ENCODE measurements at places on chromosomes 13 and 19.
A peak's percentile ranks its signal among the peaks of the same experiment; 100 is the strongest.

- no peak for DNase-seq
Observed at GRCh38 chr19:55692681-55693081, 17.7 kb downstream of the EPN1 start.

DNA sequence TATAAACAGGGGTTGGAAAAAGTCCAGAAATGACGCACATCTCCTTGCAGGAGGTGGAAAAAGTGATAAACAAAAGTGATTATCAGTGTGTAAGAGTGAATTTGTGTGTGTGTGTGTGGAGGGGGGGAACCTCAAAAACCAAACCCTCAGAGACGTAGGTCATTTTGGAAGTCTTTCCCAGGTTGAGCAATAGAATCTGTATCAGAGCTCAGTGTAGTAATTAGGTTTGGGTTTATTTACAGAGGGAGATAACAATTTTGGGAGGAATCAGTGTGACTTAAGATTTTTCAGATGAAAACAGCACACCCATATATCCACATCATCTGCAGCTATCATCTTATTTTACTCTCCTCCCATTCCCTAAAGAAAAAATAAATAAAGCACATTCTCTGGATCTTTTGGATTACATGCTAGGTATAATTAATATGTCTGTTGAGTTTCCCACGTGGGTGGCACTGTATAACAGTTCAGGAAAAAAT is 406.4 kb downstream of the FGF9 start:
- no peak for DNase-seq

DNA sequence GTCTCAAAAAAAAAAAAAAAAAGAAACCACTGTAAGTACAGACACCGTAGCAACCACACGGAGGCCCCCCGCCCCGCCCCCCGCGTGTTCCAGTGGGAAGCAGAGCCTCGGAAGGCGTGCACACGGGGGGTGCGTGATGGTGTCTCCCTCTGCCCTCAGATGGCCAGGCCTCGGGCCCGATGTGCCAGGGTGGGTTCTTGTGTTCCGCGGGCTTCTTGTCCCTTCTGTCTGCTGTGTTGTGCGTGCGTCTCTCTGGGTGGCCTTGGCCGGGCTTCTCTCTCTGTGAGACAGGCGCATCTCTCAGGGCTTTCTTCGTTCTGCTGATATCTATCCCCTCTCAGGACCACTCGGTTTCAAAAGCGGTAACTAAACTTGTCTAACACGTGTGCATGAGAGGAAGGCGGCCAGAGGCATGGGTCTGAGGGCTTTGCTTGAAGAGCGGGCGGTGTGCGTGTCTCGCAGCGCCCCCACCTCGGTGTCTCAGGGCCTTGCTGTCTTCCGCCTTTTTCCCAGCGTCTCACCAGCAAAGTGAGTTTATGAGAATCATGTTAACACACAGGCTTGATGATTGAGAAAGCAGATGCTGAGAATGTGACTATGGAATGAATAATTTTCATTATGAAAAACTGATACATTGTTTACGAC is 12.6 kb downstream of the ATP11A start:
- no peak for DNase-seq

GRCh38 chr13:23552171-23552570 is 18.0 kb upstream of the TNFRSF19 start:
- no peak for DNase-seq

DNA sequence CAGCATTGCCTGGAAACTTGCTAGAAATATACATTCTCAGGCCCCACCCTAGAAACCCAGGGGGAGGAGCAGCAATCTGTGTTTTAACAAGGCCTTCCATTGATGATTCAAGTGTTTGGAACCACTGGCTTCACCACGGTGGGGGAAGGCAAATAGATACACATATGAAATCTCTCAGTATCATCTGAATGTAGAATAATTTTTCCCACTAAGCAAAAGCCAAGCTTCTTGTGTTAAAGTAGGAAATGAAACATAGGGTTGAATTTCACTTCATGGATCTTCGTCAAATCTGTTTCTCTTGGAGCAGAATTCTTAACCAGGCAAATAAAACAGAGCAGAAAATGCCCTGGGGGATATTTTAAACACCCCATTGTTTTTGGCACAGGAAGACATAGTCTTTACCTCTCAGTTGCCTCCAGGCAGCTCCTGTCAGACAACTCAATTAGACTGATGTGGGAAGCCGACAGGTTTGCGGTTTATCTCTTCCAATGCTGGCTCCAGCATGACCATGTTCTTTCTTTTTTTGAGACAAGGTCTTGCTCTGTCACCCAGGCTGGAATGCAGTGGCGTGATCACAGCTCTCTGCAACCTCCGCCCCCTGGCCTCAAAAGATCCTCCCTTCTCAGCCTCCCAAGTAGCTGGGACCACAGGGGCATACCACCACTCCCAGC is 213.0 kb downstream of the FOXO1 start:
- DNase-seq: no peak

DNA sequence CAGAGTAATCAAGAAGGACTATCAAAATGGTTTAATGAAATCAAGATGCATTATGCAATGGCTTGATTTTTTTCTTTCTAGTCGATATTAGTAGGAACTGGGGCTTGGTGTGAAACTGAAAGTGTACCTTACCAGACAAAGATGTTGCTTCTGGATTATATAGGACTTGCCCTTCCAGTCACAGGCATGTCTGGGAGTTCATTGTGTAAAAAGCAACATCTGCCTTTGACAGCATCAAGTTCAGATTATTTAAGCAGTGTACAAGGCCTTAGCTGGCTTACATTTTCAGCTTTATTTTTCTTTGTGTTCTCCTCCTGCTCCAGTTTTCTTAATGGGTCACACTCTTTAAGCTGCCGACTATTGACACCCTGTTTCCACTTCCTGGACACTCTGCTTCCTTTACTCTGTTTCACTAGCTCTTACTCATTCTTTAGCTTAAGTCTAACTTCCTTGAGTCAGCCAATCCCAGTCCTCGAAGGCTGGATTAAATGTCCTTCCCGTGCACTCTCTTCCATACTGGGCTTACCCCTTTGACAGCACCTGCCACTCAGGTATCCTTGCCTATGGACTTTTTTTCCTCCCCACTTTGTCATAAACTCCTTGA is 29.4 kb upstream of the OLFM4 start:
- DNase-seq: no peak

GRCh38 chr19:45279587-45280192 is 28.6 kb downstream of the MARK4 start:
- DNase-seq: no peak

DNA sequence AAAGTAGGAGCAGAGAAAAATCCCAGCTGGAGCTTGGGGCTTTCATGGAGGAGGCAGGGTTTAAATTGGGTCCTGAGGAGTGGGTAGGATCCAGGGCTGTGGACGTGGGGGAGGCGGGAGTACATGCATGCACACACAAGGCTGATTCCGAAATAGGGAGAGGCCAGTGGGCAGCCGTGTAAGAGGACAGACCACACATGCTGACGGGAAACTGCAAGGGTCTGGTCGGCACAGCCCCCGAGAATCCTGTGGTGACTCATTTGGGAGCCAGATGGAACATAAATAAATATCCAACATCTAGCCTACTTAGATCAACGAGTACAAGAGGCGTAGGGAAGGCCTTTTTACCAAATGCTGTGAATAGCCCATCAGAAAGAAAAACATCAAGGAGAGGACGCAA is 216.3 kb upstream of the ZNF507 start:
- DNase-seq: no peak

DNA sequence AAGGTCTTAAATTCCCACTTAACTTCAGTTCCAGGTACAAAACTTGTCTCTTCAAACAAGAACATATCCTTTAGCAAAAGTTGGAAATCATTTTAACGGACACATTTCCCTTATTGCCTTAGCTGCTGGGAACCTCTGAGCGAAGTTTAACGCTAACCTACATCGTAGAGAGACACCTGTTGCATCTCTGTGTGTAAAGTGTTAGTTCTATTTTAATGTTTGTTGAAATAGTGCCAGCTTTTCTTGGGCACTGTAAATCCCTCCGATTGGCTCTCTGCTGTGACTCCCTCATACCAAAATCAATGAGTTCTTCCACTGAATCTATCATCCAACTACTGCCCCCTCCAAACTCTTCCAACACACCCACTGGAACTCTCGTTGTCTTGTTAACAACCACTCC is 2.3 kb upstream of the HIF3A start:
- no peak for DNase-seq

- DNase-seq: no peak
Observed at GRCh38 chr13:109615721-109616420, 170.5 kb downstream of the IRS2 start.

DNA sequence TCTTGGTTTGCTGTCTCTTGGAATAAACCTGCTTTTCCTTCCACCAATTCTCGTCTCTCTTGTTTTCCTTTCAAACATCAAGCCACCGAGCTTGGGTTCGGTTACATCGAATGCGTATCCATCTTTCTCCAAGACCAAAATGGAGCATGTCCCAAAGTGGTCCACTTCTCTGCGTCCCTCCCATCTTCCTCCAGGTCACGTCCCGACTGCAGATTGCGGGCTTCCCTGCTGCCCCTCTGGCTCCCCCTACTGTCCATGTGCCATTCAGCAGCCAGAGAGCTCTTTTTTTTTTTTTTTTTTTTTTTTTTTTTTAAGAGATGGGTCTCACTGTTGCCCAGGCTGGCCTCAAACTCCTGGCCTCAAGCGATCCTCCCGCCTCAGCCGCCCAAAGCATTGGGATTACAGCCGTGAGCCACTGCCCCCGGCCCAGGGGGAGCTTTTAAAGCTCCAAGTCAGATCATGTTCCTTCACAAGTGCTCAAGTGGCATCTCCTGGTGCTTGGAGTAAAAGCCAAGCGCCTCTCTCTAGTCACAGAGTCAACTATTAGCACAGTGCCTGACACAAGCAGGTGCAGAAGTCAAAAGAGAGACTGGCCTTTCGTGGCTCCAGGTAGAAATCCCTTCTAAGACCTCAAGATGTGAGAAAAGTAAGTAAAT is 10.0 kb downstream of the COL5A3 start:
- peak; percentile 80 for DNase-seq

- no peak for DNase-seq
Observed at GRCh38 chr19:55322204-55322885, 2.8 kb downstream of the TMEM150B start.

- DNase-seq: no peak
Observed at GRCh38 chr13:96650301-96650886, 343.9 kb downstream of the OXGR1 start.

Data from retina (tissue), 1 donor.